ENCODE measurements at places on chromosomes 11 and 22.

GRCh38 chr11:2767801-2768200 is 68.0 kb upstream of the KCNQ1OT1 start:
- DNase-seq, result no peak

GRCh38 chr11:119334174-119334930 is at the start of gene RNF26:
Gene RNF26, plus strand, starts transcription at chr11:119334527. Its CDS starts 596 bp downstream, at chr11:119335123.
- DNase-seq, result peak; percentile 98

- DNase-seq, result no peak
Measured at GRCh38 chr11:70410276-70411205, 12.2 kb downstream of the CTTN start.

GRCh38 chr22:20019661-20020532 is 1.0 kb upstream of the TANGO2 start:
- DNase-seq, result no peak

- no peak for DNase-seq
Measured at GRCh38 chr11:67264260-67264659, 2.0 kb upstream of the GRK2 start.

DNA sequence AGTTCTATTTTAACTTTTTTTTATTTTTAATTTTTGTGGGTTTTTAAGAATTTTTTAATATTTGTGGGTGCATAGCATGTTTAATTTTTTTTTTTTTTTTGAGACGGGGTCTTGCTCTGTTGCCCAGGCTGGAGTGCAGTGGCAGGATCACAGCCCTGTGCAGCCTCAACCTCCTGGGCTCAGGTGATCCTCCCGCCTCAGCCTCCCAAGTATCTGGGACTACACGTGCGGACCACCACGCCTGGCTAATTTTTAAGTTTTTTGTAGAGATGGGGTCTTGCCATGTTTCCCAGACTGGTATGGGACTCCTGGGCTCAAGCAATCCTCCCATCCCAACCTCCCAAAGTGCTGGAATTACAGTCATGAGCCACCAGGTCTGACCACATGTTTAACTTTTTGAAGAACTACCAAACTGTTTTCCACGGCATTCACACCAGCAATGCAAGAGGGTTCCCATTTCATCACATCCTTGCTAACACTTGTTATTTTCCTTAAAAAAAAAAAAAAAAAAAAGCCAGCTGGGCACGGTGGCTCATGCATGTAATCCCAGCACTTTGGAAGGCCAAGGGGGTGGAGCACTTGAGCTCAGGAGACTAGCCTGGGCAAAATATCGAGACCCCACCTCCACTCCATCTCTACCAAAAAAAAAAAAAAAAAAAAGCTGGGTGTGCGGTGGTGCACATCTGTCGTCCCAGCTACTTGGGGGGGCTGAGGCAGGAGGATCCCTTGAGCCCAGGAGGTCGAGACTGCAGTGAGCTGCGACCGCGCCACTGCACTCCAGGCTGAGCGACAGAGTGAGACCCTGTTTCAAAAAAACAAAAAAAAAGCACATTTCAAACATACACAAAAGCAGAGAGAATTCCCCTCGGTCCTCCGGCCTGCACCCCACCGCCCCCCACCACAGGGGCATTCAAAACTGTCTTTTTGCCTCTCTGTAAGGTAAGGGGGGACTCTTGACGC is 16.7 kb upstream of the TXNRD2 start:
- DNase-seq, result no peak

DNA sequence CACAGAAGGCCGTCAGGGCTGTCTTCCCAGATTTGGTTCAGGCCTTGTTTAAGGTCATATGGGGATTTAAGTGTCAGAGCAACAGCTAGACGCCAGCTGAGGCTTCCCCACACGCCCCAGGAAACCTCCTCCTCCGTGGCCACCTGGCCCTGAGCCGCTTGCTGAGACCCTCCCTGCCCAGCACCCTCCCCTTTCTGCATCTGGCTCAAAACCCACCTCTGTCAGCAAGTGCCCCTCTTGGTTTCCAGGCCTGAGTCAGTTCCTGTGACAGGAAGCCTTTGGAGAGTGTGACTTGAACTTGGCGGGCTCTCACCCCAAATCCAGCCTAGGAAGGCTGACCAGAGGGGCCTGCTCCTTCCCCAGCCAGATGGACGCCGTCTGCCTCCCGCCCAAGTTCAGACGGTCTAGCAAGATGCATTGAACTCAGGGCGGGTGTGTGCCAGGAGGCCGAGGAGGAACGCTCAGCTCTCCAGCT is 561 bp downstream of the FXYD2 start:
- DNase-seq, result no peak

DNA sequence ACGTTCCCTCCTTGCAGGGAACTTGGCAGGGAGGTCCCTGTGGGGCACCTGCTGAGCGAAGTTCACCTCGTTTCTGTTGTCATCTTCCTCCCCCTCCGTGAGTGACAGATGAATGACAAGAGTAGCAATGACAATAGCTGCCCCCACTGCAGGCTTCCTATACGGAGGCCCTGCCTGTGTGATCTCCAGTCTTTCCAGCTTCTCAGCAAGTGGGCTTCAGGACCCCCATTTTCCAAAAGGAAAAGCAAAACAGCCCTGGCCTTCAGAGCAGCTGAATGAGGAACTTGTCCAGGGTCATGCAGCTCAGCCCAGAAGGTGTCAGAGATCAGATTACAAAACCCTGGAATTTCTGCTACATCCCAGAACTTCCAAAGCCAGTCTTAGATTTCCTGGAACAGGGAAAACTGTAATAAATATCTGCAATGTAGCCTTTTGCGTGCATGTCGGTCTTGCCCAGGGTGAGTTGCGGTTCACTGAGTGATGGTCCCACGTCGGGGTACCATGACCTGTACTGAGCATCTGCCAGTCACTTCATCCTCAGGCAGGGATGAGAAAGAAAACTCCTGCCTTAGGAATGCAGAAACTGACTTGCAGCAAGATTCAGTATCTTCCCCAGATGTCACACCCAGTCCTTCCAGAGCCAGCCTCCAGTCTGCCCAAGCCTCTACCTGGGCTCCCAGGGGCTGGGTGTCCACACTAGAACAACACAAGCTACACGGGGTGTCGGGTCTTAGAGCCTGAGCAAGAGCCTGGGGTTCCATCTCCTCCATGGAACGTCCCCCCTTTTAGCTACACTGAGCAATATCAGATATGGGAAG is 1457.0 kb downstream of the BRD1 start:
- no peak for DNase-seq

DNA sequence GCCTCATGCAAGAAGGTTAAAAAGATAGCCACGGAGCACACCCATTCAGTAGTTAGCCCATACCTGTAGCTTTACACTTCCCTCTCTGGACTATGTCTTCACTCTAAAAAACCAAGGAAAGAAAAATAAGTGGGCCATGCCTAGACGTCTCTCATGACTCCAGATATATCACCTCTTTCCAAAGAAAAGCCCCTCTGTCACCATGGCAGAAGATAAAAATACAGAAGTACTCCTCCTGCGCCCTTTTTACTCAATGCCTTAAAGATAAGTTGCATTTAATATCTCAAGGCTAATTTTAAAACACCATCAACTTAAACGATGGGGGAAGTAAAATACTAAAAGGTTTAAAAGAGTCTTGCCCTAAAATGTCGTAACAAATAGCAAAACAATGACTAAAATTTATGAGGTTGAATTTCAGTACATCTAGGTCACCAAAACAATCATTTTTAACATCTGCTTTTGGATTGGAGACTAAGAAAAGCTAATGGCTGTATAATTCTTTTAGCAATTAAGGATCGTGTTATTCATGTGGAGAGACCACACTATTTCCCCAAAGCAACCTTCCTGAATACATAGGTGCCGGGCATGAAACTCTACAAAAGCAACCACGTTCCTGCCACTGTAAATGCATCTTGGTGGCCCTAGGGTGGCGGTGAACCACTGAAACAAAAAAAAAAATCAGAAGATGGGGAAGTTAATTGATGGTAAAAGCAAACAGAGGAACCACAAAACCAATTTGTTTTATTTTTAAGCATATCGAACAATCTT is 46.0 kb downstream of the CELF1 start:
- no peak for DNase-seq

DNA sequence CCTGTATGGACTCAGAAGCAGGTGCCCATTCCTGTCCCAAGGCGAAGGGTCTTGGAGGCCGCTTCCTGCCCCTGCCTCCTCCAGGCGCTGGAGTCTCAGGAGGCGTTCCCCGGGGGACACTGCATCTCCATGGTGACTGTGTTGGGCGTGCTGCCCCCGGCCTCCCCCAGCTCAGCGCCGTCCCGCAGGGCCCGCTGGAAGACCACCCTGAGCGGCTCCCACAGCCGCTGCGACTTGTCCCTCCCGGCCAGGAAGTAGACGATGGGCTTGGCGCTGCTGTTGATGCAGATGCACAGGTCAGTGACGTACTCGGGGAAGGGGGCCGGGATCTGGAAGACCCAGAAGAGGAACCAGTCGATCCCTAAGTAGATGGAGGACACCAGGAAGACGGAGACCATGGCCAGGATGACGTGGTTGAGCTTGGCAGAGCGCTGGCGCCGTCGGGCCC is 7.8 kb downstream of the MRGPRF start:
- no peak for DNase-seq

DNA sequence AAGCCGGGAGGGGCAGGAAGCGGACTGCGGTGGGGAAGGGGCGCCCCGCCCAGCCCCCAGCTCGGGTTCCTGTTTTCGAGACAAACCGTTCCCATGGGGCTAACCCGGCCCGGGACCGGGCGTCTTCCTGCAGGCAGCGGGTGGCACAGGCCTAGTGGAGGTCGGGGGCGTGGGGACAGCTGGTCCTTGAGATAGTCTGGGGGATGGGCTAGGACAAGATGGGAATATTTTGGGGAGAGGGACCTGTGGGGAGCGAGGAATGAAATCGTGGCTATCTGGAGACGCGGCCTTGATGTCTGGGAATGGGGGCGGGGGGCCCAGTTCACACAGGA is 1.2 kb upstream of the RASGRP2 start:
- no peak for DNase-seq

DNA sequence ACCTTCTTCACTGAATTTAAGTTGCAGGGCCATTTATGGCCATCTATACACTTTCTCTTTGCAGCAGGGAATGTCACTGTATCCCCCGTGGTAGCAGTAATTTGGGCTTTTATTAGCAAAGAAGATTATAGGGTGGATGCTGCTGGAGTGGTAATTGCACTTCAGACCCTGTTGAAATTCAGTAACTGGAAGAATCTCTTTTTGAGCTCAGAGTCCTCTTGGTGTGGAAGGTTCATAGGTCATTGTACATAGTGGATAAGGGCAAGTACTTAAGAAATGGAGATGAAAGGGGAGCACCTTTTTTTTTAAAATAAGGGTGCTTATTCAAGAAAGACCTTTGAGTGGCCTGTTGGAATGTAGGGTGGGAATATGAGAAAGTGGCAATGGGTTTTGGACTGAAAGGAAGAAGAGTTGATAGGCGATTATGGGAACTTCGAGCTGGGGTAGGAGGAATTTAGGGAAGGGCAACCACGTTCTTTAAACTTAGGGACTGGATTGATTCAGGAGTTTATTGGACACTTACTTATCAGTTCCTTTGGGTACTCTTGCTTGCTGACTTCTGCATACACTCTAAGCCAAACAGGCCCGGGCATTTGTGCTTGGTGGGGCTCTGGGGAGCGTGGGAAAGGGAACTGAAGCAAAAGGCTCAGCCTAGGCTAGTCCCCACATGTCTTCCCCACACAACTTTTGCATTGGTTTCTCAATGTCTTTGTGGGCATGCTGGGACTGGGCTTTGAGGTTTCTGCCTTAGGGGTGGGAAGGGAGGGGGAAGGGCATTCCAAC is 26.5 kb downstream of the CTNND1 start:
- DNase-seq, result peak; percentile 80

DNA sequence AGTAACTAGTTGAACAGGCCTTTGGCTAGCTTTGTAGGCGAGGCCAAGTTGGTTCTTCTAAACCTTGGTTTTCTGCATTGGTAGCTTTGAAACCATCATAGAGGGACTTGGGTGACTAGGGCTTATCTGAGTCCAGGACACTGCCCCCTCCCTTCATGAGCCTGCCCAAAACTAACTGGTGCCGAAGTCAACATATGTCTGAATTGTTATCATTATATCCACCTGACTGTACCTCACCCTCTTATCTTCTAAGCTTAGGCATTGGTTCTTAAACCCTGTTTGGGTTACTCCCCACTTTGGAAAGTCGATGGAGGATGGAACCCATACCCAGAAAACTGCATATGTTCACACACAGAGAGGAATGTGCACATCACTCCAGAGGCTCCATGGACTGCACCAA is 7.6 kb upstream of the MAPK8IP1 start:
- no peak for DNase-seq

- DNase-seq, result no peak
Measured at GRCh38 chr22:32618441-32619140, 144.0 kb downstream of the FBXO7 start.

DNA sequence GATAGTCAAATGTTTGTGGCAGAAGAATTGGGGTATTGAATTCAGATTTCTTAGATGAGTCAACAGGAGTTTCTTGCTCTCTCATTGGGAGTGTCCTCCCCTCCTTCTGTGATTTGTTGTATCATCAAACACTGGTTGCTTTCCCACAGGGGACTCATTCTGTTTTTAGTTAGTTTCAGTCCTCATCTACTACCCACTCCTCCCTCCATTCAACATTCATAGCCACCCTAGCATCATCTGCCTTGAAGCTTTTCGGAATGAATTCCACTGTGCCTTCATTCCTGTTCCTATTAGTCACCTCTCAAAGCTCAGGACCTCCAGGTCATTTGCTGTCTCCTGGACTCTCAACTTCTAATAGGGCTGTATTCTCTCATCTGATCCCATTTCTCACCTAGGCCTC is 31.5 kb upstream of the RAB38 start:
- DNase-seq, result no peak

GRCh38 chr11:131790586-131790985 is 420.2 kb downstream of the NTM start:
- no peak for DNase-seq

DNA sequence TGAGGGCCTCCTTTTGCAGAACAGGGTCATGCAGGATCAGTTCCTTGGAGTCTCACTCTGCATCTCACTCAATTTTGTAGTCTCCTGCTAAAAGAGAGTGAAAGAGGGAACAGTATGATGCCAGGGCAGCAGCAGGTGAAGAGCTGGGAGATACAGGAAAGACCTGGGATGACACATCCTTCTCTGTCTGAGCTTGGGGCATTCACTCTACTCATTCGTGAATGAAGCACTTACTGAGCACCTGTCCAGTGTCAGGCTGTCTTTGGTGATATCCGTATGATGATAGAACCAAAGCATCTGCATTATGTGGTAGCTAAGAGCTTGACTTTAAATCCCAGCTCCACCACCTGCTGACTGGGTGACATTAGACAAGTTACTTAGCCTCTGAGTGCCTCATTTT is 14.4 kb downstream of the SREBF2 start:
- no peak for DNase-seq

DNA sequence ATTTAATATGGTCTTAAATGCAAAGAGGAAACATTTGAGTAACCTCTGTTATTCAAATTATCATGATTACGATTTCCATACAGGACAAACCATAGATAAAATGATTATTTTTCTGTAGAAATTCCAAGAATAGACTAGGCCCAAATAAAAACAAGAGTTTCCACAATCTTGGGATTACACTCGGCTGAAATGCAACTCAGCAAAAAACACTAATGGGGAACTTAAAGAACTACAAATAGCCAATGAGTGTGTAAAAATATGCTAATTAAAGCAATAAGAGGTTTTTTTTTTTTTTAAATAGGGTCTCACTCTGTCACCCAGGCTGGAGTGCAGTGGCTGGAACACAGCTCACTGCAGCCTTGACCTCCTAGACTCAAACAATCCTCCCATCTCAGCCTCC is 10.5 kb upstream of the PRRG4 start:
- DNase-seq, result no peak

- DNase-seq, result peak; percentile 65
Measured at GRCh38 chr11:75450826-75451821, 18.1 kb upstream of the KLHL35 start.
